ENCODE measurements at places on chromosomes 16 and 17.

- H3K27me3 ChIP-seq, result no peaks in the 10 kb centered on the region
- H3K4me1 ChIP-seq, result no peaks in the 10 kb centered on the region
- no peaks in the 10 kb centered on the region for H3K36me3 ChIP-seq
- no peak overlapping the region for H3K4me3 ChIP-seq
- H3K27ac ChIP-seq, result no peak overlapping the region
- DNase-seq, result no peak
These were observed 15.7 kb upstream of the RNF213 start for GRCh38 chr17:80244871-80245509.

GRCh38 chr17:34361478-34362061 lies 1.5 kb downstream of the CCL1 start:
- peak; percentile 93 for DNase-seq
- H3K4me1 ChIP-seq, result peaks cover 7% of the 10 kb centered on the region
- no peaks in the 10 kb centered on the region for H3K36me3 ChIP-seq
- no peak overlapping the region for H3K4me3 ChIP-seq
- peaks cover 2% of the 10 kb centered on the region for H3K27me3 ChIP-seq

- peaks cover 31% of the 10 kb centered on the region for H3K36me3 ChIP-seq
- no peak for DNase-seq
- no peak overlapping the region for H3K27ac ChIP-seq
- peaks cover 35% of the 10 kb centered on the region for H3K4me1 ChIP-seq
These were observed 2.6 kb downstream of the GPS2 start for GRCh38 chr17:7312432-7313087.

DNA sequence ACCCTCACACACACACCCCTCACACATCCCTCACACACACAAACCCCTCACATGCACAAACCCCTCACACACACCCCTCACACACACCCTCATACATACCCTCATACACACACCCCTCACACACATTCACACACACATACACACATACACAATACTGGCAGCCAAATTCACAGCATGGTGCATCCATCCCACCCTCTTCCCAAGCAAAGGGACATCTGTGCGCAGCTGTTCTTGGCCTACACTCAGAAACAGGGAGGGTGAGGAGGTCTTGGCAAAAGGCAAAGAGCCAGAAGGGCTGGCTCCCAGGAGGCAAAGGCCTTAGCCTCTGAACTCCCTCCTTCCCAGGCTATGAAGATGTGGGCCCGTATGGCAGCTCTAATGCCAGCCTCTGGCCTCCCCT lies 23.4 kb downstream of the C17orf67 start:
- H3K27me3 ChIP-seq, result no peaks in the 10 kb centered on the region
- H3K36me3 ChIP-seq, result no peaks in the 10 kb centered on the region
- H3K4me1 ChIP-seq, result no peaks in the 10 kb centered on the region
- H3K27ac ChIP-seq, result no peak overlapping the region
- DNase-seq, result no peak

GRCh38 chr17:44760474-44761308 lies 1.9 kb downstream of the ADAM11 start:
- H3K4me1 ChIP-seq, result peaks cover 5% of the 10 kb centered on the region
- DNase-seq, result no peak
- H3K27me3 ChIP-seq, result no peaks in the 10 kb centered on the region

DNA sequence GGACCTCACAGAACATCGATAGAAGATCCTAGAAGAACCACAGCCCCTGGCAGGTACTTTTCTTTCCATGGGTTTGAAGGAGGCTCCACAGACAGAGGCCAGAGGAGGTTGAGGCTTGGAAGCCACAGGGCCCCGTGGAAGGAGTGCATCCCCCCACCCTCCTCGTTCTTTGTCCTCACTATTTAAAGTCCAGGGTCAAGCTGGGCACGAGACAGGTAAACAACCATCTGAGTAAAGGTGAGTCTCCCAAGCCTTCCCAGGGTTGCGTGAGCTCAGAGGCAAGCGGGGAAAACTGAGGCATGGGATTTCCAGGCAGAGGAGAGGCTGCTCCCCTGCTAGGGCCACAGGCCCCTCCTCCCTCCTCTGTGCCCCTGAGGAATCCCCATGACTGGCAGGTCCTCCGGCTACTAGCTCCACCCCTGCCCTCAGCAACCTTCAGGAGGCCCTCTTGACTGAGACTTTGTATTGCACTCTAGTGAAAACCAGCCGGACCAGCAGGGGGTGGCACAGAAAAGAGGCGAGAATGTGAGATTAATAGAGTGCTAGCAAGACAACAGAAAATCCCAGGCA lies 927 bp upstream of the SULT1A2 start:
- H3K4me3 ChIP-seq, result no peak overlapping the region
- no peak overlapping the region for H3K27ac ChIP-seq
- no peaks in the 10 kb centered on the region for H3K36me3 ChIP-seq
- no peak for DNase-seq
- no peaks in the 10 kb centered on the region for H3K27me3 ChIP-seq
- no peaks in the 10 kb centered on the region for H3K4me1 ChIP-seq

DNA sequence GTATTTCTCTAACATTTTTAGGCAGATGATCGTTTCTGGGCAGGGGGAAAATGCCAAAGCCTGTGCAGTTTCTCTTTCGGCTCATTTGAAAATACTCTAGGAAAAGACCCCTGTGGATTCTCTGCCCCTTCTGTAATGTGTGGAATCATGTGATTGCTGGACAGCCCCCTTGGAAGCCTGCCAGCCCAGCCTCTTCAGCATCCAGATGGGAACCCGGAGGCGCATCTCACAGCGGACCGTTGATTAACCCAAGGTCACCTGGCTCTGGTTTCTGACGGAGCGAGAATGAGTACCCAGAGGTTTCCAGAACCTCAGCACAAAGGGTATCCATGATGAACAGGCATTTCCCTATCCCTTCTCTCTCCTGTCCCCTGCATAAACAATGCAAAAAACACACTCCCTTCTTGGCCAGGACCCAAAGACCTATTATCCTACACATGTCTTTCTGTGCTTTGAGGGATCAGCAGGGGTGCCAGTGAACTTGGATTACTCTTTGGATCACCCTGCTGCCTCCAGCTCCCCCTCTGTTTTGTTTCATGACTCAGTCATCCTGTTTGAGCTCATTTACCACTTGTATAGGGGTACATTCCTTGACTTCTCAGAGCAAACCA lies 957.1 kb upstream of the RBFOX1 start:
- H3K36me3 ChIP-seq, result no peaks in the 10 kb centered on the region
- H3K4me3 ChIP-seq, result no peak overlapping the region
- H3K4me1 ChIP-seq, result no peaks in the 10 kb centered on the region
- H3K27me3 ChIP-seq, result no peaks in the 10 kb centered on the region
- no peak for DNase-seq
- H3K27ac ChIP-seq, result no peak overlapping the region

DNA sequence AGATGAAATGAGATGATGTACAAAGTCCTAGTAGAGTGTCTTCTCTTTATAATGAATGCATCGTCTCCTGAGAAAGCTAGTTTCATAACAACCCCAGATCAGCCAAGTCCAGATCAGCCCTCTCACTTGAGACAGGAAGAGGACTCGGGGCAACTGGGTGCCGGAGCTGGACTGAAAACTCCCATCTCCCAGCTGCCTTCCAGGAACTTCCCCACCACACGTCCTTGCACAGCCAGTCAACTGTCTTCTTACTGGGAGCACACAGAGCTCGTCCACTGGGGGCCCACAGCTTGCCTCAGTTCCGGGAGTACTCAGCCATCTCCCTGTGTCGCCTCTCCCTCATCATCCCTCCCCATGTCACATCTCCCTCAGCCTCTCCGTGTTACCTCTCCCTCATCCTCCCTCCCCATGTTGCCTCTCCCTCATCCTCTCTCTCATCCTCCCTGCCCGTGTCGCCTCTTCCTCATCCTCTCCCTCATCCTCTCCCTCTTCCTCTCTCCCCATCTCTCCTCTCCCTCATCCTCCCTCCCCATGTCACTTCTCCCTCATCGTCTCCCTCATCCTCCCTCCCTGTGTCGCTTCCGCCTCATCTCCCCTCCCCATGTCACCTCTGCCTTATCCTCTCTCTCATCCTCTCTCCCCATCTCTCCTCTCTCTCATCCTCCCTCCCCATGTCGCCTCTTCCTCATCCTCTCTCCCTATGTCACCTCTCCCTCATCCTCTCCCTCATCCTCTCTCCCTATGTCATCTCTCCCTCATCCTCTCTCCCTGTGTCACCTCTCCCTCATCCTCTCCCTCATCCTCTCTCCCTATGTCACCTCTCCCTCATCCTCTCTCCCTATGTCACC lies 22.4 kb upstream of the KCNH6 start:
- no peak overlapping the region for H3K4me3 ChIP-seq
- H3K4me1 ChIP-seq, result no peaks in the 10 kb centered on the region
- H3K36me3 ChIP-seq, result no peaks in the 10 kb centered on the region
- no peak overlapping the region for H3K27ac ChIP-seq

GRCh38 chr17:74408262-74408661 lies 23.6 kb upstream of the GPRC5C start:
- no peaks in the 10 kb centered on the region for H3K4me1 ChIP-seq
- H3K4me3 ChIP-seq, result no peak overlapping the region

DNA sequence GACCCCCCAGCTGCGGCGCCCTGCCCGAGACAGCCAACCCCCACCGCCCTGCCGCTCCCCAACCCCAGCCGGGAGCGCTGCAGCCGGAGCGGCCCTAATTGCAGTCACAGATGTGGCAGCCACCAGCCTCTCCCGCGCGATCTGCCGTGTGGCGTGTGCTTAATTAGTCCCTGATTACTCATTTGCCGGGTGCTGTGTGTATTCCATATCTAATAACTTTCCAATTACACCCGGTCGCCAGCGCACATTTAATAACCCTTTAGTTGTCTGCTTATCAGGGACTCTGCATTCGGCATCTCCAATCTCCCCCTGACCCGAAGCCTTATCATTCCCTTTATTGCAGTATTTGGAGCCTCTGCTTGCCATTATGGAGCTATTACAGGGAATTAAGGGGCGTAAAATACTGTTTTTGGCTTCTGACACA lies 236.7 kb upstream of the CIBAR2 start:
- no peak overlapping the region for H3K4me3 ChIP-seq
- no peak overlapping the region for H3K27ac ChIP-seq
- no peaks in the 10 kb centered on the region for H3K27me3 ChIP-seq
- DNase-seq, result no peak
- H3K36me3 ChIP-seq, result no peaks in the 10 kb centered on the region
- peaks cover 5% of the 10 kb centered on the region for H3K4me1 ChIP-seq

GRCh38 chr16:86723689-86724088 lies 145.3 kb downstream of the FOXL1 start:
- H3K4me3 ChIP-seq, result no peak overlapping the region
- no peaks in the 10 kb centered on the region for H3K27me3 ChIP-seq
- no peak overlapping the region for H3K27ac ChIP-seq
- no peaks in the 10 kb centered on the region for H3K4me1 ChIP-seq
- no peaks in the 10 kb centered on the region for H3K36me3 ChIP-seq

DNA sequence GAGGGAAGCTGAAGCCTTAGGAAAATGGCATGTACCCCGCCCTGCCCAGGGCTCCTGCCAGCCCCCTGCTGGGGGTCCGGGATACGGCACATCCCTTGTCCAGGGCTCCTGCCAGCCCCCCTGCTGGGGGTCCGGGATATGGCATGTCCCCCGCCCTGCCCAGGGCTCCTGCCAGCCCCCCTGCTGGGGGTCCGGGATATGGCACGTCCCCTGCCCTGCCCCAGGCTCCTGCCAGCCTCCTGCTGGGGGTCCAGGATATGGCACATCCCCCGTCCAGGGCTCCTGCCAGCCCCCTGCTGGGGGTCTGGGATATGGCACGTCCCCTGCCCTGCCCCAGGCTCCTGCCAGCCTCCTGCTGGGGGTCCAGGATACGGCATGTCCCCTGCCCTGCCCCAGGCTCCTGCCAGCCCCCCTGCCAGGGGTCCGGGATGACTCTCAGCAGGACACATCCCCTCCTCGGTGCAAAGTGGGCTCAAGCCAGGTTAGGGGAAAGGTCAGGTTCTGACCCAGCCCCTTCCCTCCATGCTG lies 43.2 kb downstream of the RPH3AL start:
- H3K4me1 ChIP-seq, result no peaks in the 10 kb centered on the region
- H3K4me3 ChIP-seq, result no peak overlapping the region
- H3K27ac ChIP-seq, result no peak overlapping the region
- no peaks in the 10 kb centered on the region for H3K27me3 ChIP-seq

GRCh38 chr16:69593751-69594255 lies 28.0 kb downstream of the NFAT5 start:
- peaks cover 9% of the 10 kb centered on the region for H3K4me1 ChIP-seq
- H3K4me3 ChIP-seq, result no peak overlapping the region
- no peaks in the 10 kb centered on the region for H3K27me3 ChIP-seq
- DNase-seq, result no peak

GRCh38 chr17:59634632-59635541 lies 15.2 kb downstream of the CLTC start:
- H3K4me1 ChIP-seq, result peaks cover 18% of the 10 kb centered on the region
- no peaks in the 10 kb centered on the region for H3K36me3 ChIP-seq
- H3K27me3 ChIP-seq, result no peaks in the 10 kb centered on the region
- DNase-seq, result peak; percentile 53
- H3K4me3 ChIP-seq, result no peak overlapping the region

DNA sequence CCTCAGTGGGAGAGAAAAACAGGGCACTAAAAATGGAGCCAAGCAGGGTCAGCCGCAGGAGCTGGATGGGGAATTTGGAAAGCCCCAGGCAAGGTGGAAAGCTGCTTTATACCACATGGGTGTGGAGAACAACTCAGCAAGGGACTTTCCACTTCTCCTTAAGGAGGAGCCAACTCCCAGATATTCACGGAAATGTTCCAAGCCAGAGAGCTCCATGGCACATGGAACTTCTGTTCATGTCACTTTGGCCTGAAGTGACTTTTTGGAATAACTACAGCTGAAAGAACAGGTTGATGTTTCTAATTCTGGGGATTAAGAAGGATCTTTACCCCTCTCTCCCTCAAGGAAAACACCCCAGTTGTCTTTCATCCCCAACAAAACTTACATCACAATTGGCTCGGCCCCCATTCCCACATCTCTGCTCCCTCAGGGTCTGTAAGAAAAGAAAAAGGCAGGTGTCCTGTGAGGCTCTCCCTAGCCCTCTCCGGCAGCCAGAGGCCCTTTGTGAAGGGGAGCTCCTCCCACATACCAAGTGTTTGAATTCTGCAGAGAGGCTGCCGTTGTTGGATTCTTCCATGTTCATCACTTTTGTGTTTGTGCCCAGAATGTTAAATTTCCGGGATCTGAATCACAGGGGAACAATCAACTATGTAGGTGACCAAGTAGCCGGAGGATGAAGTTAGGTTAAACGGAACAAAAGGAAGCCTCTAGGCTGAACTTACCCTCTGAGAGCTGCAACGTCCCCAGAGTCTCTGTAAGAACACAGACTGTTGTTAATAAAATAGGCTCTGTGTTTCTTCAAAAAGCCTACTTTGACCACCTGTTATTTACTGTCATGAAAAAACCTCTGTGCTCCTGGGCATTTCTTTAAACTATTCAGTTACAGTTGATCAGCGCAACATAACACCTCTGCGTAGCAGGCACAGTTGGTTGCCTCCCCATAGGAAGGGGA lies 41.0 kb downstream of the STAT5A start:
- peaks cover 20% of the 10 kb centered on the region for H3K36me3 ChIP-seq
- no peak overlapping the region for H3K4me3 ChIP-seq
- H3K27ac ChIP-seq, result peak overlapping the region; percentile 35
- peak; percentile 69 for DNase-seq
- no peaks in the 10 kb centered on the region for H3K27me3 ChIP-seq

Data from endothelial cell of umbilical vein (primary cell).